Mesenchymal stem cell (in vitro differentiated cells and primary cell): ENCODE measurements at places on chromosomes 3 and 15.

DNA sequence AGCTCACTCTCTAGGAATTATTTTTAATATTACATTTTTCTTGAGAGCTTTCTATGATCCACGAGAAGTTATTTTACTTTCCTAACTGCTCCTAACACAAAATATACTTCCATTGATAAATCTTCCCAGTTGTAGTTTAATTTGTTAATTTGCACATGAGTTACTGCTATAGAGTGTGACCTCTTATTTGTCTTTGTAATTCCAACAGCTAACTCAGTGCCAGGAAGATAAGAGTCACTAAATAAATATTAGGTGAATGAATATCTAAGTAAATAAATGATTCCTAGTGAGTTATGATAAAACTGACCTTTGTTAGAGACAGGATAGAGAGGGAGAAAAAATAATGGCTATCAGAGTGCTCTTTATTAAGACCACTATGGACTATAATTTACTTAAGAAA is 319.9 kb downstream of the NAALADL2 start:
- H3K36me3 ChIP-seq: no peaks in the 10 kb centered on the region
- no peaks in the 10 kb centered on the region for H3K4me1 ChIP-seq
- no peak overlapping the region for H3K27ac ChIP-seq

DNA sequence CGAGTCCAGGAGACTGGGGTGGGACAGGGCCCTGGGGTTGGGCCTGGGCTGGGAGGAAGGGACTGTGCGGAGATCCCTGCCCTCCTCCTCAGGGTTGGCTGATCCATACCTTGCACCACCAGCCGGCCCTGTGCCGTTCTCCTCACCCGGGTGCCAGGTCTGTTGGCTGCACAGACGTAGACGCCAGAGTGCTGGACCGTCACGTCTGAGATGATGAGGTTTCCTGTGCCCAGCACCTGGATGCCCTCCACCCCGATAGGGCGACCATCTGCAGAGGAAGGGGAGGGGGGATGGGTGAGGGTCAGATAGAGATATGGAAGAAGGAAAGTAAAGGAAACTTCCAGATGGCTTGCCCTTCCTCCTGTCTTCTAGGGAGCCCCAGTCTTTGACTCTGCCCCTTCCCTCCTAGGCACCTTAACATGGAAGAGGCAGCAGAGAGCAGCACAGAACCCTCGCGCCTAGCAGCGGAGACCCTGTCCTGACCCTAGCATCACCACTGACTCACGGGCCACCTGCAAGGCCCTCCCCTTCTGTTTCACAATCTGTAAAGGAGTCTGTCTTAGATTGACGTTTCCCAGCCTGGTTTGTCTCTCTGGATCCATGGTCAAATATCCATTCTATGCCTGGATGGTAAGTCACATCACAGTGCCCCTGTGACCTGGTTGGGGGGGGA is 28.8 kb downstream of the RNU5B-1 start:
- H3K27ac ChIP-seq: no peak overlapping the region
- no peak for DNase-seq
- no peak overlapping the region for H3K4me3 ChIP-seq
- H3K36me3 ChIP-seq: peaks cover 7% of the 10 kb centered on the region
- H3K27me3 ChIP-seq: peaks cover 44% of the 10 kb centered on the region

- no peaks in the 10 kb centered on the region for H3K36me3 ChIP-seq
- DNase-seq: no peak
- H3K4me3 ChIP-seq: no peak overlapping the region
- H3K27me3 ChIP-seq: no peaks in the 10 kb centered on the region
- peak overlapping the region; percentile 48 for H3K27ac ChIP-seq
- peaks cover 14% of the 10 kb centered on the region for H3K4me1 ChIP-seq
These were observed 192.0 kb downstream of the ATP10A start for GRCh38 chr15:25671132-25671531.

DNA sequence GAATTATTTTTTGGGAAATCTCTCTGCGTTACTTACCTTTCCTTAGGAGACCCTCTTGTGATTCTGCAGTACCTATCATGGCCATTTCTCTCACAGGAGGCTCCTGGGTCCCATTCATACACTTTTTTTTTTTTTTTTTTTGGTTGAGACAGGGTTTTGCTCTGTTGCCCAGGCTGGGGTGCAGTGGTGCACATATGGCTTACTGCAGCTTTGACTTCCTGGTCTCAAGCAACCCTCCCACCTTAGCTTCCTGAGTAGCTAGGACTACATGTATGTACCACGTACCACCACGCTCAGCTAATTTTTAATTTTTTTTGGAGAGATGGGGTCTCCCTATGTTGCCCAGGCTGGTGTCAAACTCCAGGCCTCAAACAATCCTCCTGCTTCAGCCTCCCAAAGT is 36.1 kb downstream of the TRAK1 start:
- H3K36me3 ChIP-seq: peaks cover 62% of the 10 kb centered on the region
- no peaks in the 10 kb centered on the region for H3K27me3 ChIP-seq
- H3K4me3 ChIP-seq: no peak overlapping the region

GRCh38 chr15:80160570-80161156 is 7.9 kb downstream of the FAH start:
- DNase-seq: peak; percentile 96
- peaks cover 38% of the 10 kb centered on the region for H3K36me3 ChIP-seq
- peak overlapping the region; percentile 73 for H3K27ac ChIP-seq
- H3K4me1 ChIP-seq: peaks cover 15% of the 10 kb centered on the region

- no peak overlapping the region for H3K4me3 ChIP-seq
- DNase-seq: no peak
- H3K27ac ChIP-seq: peak overlapping the region; percentile 78
- no peaks in the 10 kb centered on the region for H3K27me3 ChIP-seq
- H3K4me1 ChIP-seq: peaks cover 40% of the 10 kb centered on the region
These were observed 124.4 kb upstream of the MEF2A start for GRCh38 chr15:99441444-99441800.

DNA sequence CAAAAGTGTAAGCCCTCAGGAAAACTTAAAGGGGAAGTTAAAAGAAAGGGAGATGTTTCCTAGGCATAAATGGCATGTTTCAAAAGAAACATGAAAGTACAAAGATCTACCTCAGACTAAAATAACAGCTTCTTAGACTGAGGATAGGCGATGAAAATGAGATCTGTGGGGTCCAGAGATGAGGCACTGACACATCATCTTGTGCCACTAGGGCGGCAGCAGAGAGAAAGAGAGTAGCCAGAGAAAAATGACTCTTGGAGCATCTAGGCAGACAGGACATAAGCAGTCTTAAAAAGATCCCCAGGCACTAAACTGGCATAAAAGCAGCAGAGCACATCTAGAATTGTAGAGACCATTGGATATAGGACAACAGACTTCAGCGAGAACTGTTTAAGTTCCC is 42.5 kb upstream of the RFX7 start:
- H3K4me3 ChIP-seq: no peak overlapping the region
- no peaks in the 10 kb centered on the region for H3K4me1 ChIP-seq
- no peaks in the 10 kb centered on the region for H3K27me3 ChIP-seq
- DNase-seq: no peak

DNA sequence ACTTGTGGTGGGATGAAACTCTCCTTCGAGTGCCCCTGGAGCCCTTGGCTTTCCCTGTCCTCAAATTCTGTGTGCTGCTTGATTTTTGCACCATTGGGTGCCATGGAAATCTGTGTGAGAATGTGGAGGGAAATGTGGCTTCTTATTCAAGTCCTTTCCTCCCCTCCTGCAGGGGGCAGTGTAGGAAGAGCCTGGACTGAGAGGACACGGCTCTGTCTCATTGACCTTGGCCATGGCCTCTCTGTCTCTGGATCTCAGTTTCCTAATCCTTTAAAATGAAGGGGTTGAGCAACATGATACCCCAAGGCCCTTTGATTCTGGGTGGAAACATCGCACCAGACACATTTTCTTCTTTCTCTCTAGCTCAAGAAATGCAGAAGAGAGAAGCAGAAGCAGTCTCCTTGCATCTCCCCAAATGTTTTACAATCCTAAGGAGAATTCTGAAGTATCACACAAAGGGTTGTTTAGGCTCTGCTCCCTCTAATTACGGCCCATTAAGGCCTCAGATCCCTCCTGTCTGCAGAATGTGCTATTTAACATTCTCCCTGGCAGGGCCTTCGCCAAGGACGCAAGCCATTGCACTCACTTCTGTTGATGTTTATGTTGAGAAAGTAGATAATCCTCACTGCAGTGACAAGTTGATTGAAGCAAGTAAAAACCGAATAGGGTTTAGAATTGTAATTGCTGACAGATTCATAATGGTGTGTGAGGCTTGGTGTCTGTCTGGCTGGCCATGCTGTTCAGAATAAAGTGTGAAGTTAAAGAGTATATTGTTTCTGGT is 169.1 kb downstream of the TPRG1 start:
- H3K36me3 ChIP-seq: no peaks in the 10 kb centered on the region
- peak; percentile 37 for DNase-seq
- no peak overlapping the region for H3K4me3 ChIP-seq
- no peaks in the 10 kb centered on the region for H3K4me1 ChIP-seq

- no peaks in the 10 kb centered on the region for H3K27me3 ChIP-seq
- no peak overlapping the region for H3K4me3 ChIP-seq
- no peak overlapping the region for H3K27ac ChIP-seq
- H3K36me3 ChIP-seq: no peaks in the 10 kb centered on the region
- no peaks in the 10 kb centered on the region for H3K4me1 ChIP-seq
These were observed 313.3 kb downstream of the SATB1 start for GRCh38 chr3:18111796-18112232.

DNA sequence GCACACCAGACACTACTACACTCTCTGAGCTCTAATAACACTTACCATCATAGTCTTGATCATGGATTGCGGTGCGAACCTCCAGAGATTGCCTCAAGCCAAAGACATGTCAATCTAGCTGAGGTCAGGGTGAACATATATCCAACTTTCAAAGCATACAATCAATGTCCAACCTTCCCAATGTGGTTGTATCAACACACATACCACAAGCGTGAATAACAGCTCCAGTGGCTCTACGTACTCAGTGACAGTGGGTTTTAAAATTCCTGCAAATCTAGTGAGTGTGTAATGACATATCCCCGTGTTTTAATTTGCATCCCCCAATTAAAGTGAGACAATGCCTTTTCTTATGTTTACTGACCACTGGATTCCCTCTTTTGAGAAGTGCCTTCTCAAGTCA is 29.6 kb downstream of the SFMBT1 start:
- no peaks in the 10 kb centered on the region for H3K4me1 ChIP-seq
- no peak overlapping the region for H3K27ac ChIP-seq
- H3K4me3 ChIP-seq: no peak overlapping the region
- DNase-seq: no peak
- no peaks in the 10 kb centered on the region for H3K36me3 ChIP-seq

DNA sequence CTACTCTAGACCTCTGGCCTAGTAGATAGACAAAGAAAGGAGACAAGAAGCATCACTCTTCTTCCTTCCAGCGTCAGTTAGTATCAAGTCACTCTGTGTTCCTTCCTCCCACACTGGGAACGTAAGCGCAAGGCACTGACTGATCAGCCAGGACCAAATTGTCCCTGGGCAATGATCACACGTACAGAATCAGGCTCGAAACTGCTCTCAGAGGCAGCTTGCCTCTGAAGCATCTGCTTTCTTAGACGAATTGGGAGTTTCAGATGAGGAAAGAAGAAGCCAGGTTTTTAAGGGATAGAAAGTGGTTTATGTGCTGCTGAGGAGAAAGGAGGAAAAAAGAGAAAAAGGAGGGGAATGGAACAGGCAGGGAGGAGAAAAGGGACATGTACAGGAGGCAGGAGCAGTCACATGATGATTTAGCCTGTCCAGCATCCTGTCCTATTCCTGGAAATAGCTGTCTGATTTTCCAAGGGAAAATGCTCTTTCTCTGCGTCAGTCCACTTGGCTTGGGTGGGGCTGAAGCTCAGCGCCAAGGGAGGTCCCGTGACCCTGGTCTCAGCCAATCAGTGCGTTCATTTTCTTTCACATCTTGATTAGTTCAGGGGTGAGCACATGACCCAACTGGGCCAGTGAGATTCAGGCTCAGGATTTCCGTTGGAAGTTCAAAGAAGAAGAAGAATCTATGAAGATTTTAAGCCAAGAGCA is 102.0 kb upstream of the PRICKLE2 start:
- H3K4me1 ChIP-seq: peaks cover 1% of the 10 kb centered on the region
- H3K27me3 ChIP-seq: no peaks in the 10 kb centered on the region
- no peak overlapping the region for H3K4me3 ChIP-seq
- peak; percentile 38 for DNase-seq
- no peak overlapping the region for H3K27ac ChIP-seq
- no peaks in the 10 kb centered on the region for H3K36me3 ChIP-seq

- H3K27ac ChIP-seq: no peak overlapping the region
- no peak for DNase-seq
- no peak overlapping the region for H3K4me3 ChIP-seq
- no peaks in the 10 kb centered on the region for H3K4me1 ChIP-seq
- H3K36me3 ChIP-seq: no peaks in the 10 kb centered on the region
These were observed 105.1 kb upstream of the FRMD4B start for GRCh38 chr3:69490971-69491370.
